ENCODE measurements at places on chromosomes 4 and X. TPM values are rescaled to one million over a fixed set of nuclear protein-coding genes. Genes with fewer than 3 reads are reported as not detected.

- DNase-seq = no peak
Measured at GRCh38 chr4:129428454-129428853, 332.5 kb downstream of the C4orf33 start.

DNA sequence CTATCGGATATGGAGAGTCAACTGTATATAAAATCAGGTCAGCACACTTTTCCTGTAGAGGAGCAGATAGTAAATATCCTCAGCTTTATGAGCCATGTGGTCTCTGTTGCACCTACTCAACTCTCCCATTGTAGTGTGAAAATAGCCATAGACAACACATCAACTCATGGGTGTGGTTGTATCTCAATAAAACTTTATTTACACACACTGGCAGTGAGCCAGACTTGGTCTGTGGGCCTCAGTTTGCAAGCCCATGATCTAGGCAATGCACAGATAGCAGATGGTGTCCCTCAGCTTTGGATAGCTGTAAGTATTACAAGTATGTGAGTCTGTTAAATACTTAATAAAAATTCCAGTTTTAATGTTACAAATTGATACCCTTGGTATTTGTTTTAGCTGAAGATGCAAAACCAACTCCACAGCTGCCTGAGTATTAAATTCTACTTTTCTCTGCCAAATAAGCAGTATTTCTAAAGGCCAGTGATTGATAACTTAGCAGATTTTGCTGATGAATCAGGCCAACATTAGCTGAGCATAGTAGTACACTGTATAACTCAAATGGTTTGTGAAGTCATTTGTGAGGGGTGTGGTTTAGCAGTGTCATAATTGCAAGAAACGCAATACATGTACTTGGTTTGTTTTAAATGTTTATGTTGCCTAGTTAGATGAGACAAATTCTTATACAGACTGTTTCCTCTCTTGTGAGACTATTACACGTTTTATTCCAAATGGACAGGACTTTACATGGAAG lies 87.3 kb downstream of the GPR143 start:
- no peak for DNase-seq

DNA sequence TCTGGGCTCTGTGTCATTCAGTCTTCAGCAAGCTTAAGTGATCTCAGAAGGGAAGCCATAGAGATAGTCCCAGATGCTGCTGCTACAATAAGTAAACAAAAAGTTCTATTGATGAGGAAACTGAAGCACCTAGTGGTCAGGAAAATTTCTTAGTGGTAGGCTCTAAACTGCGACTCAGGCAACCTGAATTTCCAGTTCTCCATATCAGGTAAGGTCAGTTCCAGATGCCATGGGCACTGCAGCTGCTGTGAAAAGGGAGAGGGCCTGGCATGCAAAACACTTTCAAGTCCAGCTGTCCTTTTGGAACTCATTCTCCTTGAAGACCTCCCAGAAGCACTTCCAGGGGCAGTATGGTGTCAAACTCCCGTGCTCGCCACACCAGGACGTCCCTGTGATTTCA lies 46.2 kb downstream of the REELD1 start:
- DNase-seq = no peak

DNA sequence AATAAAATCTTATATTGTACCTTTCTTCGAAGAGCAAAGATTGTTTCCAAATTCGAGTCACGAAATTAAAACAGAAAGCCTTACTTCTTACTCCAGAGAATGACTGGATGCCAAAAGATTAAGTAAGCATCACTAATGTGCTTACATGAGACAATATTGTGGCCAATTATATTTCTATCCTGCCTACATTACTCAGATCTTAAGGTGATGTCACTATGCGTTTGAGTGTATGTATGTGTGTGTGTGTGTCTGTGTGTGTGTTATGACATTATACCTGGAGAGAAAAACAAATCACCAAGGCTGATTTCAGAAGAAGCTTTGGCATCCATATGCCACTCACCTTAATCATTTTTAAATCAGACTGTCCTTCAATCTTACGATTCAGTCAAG lies 556.3 kb downstream of the PPARGC1A start:
- no peak for DNase-seq

DNA sequence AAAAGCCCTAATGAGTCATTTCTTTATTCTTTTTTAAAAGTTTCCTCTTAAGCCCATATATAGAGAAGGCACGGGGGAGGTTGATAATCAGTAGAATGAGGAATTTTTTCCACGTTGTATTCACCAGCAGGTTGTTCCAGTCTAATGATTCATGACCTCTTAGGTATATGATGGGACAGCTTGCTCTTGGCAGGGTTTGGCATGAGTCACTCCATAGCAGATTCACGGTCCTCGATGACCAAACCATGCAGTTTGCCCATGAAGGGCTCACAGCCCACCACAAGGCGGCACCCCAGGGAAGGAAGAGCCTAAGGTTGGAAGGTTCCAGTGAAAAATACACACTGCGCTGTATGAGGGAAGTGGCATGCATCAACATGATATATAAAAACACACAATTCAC lies 623.8 kb upstream of the DIPK2B start:
- DNase-seq = no peak

DNA sequence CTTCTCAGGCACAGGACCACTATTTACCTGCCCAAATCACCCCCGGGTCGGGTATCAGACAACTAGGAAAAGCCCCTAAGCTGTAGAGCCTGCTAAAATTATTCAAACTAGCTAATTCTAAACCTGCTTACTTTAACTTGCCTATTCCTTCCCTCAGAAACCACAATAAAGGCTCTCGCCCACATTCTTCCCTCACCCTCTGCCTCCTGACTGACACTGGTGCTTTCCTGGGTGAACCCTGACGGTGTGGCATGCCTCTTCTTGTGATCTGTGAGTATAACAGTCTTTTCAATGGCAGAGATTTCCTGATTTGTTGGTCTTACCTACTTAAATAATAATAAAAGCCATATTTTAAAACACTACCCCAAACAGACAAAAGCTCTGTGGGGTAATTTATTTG lies 242.1 kb upstream of the ZCCHC13 start:
- DNase-seq = no peak

GRCh38 chrX:3638280-3638873 lies 75.1 kb downstream of the PRKX start:
- peak; percentile 3 for DNase-seq

GRCh38 chr4:113784497-113785250 lies 23.1 kb upstream of the CAMK2D start:
- DNase-seq = no peak

GRCh38 chrX:15216280-15216679 lies 53.6 kb downstream of the ASB9 start:
- DNase-seq = no peak

- DNase-seq = no peak
Measured at GRCh38 chr4:38213083-38213805, 253.0 kb downstream of the PTTG2 start.

Gene HTN1
- not detected for total RNA-seq

Gene GYG2
- total RNA-seq = 8.6 TPM

Gene NRK
- 1.4 TPM for total RNA-seq

Gene CLNK
- total RNA-seq = 0.19 TPM

Gene GUCY1A1
- 15.9 TPM for total RNA-seq

Gene TAF7L
- total RNA-seq = not detected
